SW480 (cell line): ENCODE measurements at places on chromosomes 7 and 10.

DNA sequence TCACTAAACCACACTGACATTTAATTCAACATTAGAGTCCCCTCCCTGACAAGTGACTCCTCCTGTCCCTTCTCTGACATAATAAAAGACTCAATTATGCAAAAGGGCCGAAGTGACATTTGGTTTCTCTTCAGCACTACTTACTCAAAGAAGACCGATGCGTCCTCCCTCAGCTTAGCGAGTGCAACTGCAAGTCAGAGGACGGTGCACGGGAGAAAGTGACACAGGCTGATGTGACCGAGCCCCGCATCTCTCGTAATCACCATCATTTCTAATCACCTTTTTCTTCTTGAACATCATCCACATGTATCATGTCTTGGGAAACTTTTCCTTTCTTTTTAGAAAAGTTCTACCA, 155.7 kb downstream of the TCERG1L start:
- DNase-seq, result no peak

DNA sequence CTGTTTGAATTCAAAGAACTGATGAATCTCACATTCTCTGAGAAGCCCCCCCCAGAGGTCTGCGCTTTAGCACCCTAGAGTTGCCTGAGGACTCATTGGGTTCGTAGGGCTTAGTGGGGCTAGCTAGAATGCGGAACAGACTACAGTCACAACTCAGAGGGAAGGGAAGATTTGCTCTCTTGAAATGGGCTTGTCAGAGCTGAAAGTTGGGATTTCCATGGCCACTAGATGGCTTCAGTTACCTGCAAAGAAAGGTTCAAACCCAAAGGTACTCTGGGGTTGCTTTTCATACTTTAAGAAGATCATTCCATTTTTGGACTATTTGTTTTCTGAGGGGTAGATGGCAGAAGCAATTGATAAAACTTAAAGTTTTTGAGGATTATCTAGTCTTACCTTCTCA, 205.0 kb downstream of the BBS9 start:
- peak; percentile 47 for DNase-seq

- DNase-seq, result peak; percentile 50
Measured at GRCh38 chr10:48804740-48805182, 120.1 kb downstream of the WDFY4 start.

GRCh38 chr10:102139281-102140110, 6.7 kb downstream of the PPRC1 start:
- no peak for DNase-seq

DNA sequence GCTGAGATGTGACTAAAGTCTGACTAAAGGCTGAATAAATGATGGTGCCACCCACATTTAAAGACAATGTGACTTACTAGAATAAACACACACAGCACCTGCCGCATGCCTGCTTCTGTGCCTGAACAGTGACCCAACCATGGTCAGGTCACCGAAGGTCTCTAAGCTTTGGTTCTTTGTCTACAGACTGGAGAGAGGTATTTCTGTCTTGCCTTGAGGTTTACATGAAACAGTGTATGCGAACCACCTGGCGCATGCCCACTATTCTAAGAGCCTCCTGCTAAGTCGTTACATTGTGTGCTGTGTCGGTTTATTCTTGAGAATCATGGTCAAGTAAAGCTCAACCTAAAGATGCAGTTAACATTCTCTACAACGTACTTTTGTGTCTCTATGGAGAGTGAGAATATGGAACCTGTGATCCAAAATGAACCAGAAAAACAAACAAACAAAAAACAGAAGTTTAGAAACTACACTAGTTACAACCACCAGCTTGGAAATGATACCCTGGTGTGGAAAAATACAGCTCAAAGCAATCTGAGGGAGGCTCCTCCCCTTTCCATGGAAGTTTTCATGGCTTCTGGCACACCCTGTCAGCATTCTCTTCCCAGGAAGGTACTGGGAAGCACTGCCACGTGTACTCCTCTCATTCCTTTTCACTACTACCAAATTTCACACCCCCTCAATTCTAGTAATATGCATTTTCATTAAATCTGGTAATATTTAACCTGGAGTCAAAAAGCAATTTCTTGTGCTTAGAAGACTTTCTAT, 40.0 kb downstream of the VOPP1 start:
- DNase-seq, result peak; percentile 92
